ENCODE measurements at places on chromosomes 7 and 10.

DNA sequence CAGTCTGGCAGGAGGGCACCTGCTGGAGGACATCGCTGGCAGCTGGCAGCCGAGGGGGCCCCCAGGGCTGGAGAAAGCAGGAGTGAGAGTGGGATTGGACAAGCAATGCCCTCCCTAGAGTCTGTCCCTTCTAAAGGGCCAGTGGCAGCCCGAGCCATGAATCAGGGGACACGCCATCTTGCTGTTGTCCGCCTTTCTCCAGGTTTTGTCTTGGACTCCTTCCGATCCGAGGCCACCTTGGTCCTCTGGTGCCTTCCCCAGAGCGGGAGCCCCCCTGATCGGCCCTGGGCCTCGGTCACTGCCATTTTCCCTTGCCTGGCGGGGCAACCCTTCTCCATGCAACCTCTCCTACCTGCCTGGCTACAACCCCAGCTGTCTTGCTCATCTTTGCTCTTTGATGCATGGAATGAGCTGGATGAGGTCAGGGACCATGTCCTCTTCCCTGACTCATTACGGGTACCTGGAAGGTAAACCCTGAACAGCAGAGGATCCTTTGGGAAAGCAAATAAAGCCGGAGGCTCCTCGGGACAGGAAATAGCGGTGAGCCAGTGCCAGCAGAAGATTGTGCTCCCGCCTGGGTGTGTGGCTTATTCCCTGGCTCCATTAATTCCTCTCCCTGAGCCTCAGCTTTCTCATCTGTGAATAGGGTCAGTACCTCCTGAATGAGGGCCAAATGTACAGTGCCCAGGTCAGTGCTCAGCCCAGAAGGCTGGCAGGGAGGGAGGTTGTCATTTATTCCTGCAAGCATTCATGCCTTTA lies 112.0 kb downstream of the GRK5 start:
- DNase-seq, result no peak

DNA sequence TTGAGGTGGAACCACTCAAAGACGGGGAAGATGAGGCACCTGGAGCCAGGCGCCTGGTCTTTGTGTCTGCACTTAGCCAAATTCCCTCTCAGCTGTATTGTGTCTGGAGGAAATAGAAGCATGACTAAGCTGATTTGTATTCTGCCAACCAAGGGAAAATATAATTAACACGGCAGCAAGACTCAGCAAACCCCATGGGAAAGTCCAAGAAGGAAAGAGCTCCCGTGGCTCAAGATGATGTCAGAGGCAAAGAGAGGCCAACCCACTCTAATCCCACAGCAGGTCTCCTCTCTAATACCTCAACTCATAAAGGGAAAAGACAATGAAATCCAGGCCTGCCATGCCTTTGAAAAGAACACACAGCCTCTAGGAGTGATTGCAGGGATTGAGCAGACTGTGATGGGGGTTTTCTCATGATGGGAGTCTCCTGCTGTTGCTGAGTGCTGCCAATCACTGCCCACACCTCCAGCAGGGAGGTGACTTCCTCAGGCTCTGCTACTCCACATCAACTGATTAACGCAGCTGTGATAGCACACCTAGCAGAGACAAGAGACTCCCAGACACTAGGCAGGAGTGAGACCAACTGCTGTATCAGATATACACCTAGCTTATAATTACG lies 255.5 kb upstream of the C7orf33 start:
- no peak for DNase-seq

GRCh38 chr10:88990384-88991160 lies at the start of gene FAS:
Gene FAS, plus strand, starts transcription at chr10:88990798. Its CDS starts 79 bp downstream, at chr10:88990877.
- peak; percentile 94 for DNase-seq

- DNase-seq, result peak; percentile 86
These were observed 54.2 kb downstream of the TACR2 start for GRCh38 chr10:69362471-69362954.

DNA sequence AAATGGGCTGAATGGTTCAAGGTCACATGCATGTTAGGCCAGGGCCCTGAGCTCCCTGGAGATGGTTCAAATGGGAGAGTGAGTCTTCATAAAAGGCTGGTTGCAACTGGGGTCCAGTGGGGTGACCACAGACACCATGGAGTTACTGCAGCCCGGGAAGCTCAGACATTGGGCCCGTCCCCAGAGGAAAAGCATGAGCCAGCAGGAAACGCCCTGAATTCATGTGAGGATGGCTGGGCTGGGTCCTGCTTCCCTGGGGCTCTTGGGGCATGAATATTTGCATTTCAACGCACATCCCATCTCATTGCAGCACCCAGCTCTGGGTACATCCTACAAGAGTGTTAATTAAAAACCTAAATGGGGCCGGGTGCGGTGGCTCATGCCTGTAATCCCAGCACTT lies 549.0 kb downstream of the TCERG1L start:
- DNase-seq, result no peak

GRCh38 chr10:69459893-69460575 lies 8.8 kb downstream of the TSPAN15 start:
- no peak for DNase-seq

DNA sequence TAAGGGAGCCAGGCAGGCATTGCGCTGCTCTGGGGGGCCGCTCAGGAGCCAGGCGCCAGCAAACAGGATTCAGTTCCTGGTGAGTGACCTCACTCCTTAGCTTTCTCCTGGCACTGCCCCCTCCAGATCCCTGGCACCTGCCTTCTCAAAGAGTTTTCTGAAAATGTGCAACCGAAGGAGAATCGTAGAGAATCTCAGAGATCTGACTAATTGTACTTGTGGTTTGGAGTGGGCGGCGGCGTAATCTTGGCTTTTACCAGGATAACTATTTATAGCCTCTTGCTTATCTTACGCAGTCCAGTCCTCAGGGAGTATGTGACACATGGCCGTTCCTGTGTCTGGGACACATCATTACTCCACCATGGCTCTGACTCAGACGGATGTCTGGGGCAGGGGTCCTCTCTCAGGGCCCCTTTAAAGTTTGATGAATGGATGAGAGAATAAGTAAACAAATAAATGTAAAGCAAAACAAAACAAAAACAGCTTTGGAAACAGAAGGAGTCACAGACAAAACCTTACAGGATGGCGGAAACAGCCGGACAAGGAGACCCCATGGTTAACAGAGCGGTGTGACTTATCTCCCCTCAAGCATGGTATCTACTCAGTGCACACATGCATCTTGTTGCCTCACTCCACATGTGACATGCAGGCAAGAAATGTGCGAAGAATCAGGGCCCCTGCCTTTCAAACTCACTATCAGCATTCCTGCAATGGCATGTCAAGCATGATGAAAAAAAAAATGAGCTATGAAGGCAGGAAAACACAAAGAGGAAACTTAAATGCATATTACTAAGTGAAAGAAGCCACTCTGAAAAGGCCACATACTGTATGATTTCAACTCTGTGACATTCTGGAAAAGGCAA lies 99.7 kb downstream of the TNS3 start:
- peak; percentile 88 for DNase-seq

- no peak for DNase-seq
These were observed 45.7 kb downstream of the COL28A1 start for GRCh38 chr7:7490003-7490402.

- no peak for DNase-seq
These were observed 17.4 kb upstream of the GNA12 start for GRCh38 chr7:2861509-2861908.

DNA sequence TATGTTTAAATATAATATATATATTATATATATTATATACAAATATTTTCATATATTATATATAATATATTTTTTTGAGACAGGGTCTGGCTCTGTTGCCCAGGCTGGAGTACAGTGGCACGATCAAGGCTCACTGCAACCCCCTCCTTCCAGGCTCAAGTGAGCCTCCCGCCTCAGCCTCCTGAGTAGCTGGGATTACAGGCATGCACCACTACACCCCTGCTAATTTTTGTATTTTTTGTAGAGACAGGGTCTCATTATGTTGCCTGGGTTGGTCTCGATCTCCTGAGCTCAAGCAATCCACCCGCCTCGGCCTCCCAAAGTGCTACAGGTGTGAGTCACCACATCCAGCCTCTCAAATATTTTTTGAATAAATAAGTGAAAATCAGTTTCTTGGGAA lies 215.5 kb downstream of the GATA3 start:
- DNase-seq, result no peak

DNA sequence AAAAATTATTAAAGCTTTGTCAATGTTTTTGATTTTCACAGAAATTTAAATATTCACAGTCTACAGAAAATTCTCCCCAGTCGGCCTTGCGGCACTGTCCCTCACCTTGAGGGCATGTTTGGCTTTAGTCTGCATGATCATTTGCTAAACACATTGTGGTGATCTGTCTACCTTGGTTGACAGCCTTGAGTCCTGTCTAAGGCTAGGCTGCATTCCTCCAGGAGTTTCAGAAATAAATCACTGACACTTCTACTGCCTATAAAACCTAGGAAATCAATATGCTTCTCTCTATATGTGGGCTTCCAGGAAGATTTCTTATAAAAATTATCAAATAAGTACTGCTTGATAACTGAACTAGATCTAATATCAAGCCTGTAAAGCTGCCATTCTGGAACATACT lies 430.7 kb upstream of the GRM3 start:
- no peak for DNase-seq

- DNase-seq, result peak; percentile 97
These were observed 21.0 kb downstream of the LRRC17 start for GRCh38 chr7:102933763-102934162.

- no peak for DNase-seq
These were observed 715.3 kb downstream of the CNTNAP2 start for GRCh38 chr7:146831875-146832274.

DNA sequence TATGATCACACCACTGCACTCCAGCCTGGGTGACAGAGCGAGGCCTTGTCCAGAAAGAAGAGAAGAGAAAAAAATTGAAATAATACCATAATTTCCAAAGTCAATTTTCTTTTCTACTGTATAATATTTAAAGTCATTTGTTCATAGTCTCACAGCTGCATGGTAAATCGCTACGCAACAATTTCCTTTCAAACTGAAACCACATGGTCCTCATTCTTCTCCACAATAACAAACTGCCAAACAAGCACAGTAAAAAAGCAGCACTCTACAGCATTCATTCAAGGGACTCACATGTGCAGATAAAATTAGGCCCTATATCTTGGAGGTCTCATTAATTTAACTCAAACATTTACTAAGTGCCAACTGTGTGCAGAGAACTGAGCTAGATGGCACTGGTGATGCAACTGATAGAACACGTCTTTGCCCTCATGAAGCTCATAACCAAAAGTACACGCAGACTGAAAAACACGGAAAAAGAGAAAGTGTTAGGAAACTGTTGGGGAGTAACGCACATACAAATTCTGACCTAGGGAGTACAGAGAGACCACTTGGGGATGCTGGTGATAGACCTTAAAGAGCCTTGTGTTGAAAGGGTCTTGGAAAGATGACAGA lies 68.4 kb upstream of the SRRM3 start:
- no peak for DNase-seq

DNA sequence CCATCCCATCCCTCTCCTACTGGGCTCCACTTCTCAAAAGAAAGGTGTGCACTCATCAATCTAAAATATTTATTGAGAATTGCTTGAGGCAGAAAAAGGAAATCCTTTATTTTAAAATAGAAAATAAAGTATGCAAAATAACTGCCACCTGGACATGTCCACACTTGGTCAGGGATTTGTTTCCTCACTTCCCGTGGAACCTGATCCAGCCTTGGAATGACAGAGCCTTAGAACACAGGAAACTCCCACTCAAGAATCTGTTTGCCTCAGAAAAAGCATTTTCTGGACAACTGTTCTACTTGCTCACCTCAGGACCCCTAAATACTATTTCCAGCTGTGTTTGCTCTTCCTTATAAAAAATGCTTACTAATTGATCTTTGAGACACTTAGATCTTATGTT lies 29.0 kb downstream of the AKR1C8 start:
- no peak for DNase-seq

- no peak for DNase-seq
These were observed 5.2 kb downstream of the DLG5 start for GRCh38 chr10:77921395-77921794.

DNA sequence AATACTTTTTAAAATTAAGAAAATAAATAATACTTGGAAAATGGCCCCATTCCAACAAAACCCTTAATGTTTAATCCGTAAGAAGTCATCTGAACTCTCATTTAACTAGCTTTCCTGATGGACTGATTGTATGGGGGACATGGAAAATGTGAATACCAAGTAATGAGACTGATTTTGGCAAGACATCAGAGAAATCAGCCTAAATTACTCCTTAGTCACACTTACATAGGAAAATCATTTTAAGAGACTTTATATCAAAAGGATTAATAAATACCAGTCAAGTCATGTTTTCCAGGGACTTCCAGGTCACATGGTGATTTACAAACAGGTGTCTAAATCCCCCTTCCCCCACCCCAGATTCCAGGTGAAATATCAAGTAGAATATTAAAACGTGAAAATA lies 58.2 kb downstream of the GRM8 start:
- DNase-seq, result no peak

DNA sequence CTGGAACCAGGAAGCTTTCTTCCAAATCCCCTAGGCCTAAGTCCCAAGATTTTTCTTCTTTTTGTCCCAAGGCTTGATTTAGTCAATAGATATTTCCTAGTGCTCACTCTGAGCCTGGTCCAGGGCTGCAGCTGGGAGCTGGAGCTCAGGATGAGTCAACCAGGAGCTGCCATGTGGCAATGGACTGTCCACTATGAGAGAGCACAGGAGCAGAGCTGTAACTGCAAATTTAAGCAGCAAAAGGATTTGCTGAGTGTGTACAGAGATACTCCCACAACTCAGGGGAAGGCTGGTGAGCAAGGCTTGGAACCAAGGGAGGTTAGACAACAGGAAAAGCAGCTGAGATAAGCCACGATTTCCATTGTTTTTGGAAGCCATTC lies 92.1 kb upstream of the CXCL12 start:
- peak; percentile 50 for DNase-seq

GRCh38 chr7:130332259-130333053 lies 12.2 kb upstream of the CPA5 start:
- no peak for DNase-seq

DNA sequence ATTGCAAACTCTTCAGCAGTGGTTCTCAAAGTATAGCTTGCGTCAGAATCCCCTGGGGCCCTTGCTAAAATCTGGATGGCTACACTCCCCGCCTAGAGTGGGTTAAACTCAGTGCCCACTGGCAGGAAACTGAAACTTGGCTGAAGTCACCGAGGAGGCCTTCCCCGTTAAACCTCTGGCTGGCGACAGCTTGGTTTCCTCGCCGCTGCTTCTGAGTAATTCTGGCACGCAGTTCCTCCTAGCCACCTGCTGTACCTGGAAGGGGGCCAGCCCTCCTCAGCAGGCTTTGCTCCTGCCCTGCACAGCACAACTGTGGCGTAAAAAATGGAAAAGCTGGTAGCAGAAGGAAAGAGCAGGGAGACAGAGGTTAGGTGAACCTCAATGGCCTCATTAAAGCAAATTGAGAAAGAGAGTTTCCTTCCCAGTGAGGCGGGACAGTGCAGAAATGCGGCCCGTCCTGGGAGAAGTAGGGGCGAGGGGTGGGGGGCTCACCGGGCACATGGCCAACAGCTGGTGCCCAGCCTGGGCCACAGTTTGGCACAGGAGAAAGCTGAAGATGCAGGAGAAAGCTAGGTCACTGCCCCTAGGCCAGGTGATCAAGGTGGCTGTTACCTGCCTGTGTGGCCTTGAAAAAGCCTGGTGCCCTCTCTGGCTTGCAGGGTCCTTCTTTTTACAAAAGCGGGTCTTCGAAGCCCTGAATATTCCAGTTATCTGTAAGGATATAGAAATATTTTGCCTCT lies 46.6 kb downstream of the ALOX5 start:
- DNase-seq, result peak; percentile 16

- DNase-seq, result no peak
These were observed 17.7 kb upstream of the PDCD4 start for GRCh38 chr10:110853921-110854605.

GRCh38 chr7:112855227-112855626 lies 65.0 kb upstream of the TMEM168 start:
- no peak for DNase-seq

All from fibroblast of gingiva (primary cell).